Fibroblast of skin of right quadriceps (primary cell): ENCODE measurements at places on chromosomes 16 and 17.

DNA sequence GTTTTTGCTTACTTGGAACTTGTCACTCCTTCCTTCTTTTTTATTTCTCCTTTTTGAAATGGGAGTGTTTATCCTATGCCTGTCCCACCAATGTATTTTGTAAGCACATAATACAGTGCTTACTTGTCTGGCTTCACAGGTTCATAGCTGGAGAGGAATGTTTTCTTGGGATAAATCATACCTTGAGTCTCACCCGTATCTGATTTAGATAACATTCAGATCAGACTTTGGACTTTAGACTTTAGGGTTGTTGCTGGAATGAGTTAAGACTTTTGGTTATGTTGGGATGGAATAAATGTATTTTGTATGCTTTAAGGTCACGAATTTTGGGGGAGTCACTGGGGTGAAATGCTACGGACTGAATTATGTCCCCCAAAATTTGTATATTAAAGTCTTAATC, 13.0 kb upstream of the LRRC75A start:
- no peak for DNase-seq

GRCh38 chr17:51365090-51365489, 104.7 kb downstream of the UTP18 start:
- DNase-seq, result no peak

DNA sequence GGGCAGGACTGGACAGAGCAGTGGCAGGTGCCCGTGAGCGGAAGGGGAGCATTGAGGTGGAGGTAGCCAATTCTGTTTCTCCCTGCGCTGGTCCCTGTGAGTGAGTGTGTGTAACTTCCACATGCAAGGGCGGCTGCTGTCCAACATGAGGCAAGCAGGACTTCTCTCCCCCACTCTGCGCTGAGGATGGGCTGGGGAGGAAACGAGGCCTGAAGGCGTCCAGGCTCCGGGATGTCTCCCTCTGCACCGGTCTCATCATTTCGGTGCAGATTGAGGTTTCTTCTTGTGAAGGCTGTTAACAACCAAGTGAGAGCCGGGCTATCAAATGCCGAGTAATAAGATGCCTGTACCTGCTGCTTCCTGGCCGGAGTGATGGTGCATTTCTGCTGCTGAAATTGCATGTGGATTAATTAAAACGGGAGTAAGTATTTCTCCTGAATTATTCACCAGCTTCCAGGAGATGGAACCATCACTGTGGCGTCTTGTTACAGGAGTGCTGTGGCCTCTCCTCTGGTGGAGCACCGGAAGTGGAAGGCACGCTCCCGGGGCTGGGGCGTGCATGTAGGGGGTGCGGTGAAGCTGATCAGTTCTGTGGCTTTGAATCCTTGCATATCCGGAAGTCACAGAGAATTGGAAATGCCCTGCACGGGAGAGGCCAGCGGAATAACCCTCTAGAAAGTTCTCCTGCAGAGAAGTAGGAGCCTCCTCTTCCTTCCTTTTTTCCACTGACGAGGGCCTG, 41.7 kb upstream of the MGAT5B start:
- DNase-seq, result no peak

GRCh38 chr16:58110571-58111301, 18.4 kb downstream of the CFAP20 start:
- peak; percentile 70 for DNase-seq

DNA sequence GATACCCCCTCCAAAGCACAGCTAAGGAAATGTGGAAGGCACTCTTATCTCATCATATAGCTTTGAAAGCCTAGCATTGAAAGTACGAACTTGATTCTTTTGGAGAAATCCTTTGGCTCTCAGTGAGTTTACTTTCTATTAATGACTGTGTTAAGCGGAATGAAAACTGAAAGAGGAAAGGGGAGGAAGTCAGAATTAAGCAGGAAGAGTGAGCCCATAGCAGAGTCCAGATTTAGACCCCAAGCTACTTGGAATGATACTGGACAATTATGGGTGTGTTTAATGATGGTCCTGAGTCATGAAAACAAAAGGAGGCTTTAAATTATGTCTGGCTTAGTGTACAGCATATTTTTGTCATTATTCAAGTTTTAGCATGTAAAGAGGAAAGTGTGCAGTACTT, 42.2 kb downstream of the TENT4B start:
- DNase-seq, result peak; percentile 83

- DNase-seq, result no peak
Observed at GRCh38 chr17:39920218-39921210, 2.1 kb upstream of the GSDMB start.

- no peak for DNase-seq
Observed at GRCh38 chr17:61362396-61362795, 37.2 kb upstream of the TBX2 start.

GRCh38 chr16:55479430-55480140, 587 bp downstream of the MMP2 start:
- no peak for DNase-seq

GRCh38 chr16:53601961-53602360, 99.0 kb upstream of the AKTIP start:
- no peak for DNase-seq
